ENCODE measurements at places on chromosomes 3 and 15. TPM values are rescaled to one million over a fixed set of nuclear protein-coding genes. Genes with fewer than 3 reads are reported as not detected.

DNA sequence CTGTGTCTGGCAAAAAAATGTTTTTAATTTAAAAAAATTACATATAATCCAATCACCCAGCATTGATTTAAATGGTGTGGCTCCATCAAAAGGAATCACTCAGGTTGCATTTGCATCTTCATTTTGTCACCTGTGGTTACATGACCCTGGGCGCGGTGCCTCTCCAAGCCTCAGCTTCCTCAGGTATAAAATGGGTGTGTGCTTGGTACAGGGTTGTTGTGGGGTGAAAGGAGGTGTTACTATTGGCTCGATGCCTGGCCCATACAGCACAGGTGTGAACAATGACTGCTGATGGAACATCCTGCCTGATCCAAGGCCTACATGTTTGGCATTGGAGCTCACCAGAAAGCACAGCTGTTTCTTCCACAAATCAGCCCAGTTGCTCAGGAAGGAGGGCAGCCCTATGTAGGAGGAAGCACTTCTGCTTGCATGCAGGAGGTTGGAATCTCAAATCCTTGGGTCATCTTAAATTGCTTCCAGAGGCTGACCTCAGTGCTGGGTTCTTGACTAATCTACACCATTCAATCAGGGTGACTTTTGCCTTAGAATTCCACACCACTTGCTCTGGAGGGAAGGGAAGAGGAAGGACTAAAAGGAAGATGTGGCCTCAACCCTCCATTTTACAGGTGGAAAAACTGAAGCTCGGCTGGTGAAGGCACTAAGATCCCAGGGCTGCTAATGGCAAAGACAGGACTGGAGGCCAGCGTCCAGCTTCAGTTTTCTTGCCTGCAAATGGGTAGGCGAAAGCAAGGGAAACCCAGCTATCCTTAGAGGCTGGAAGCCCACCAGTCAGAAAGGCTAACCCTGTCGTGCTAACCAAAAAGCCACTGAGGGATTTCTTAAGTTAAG, 31.7 kb downstream of the BHLHE40 start:
- H3K4me1 ChIP-seq: peaks cover under 1% of the 10 kb centered on the region
- H3K4me3 ChIP-seq: no peak overlapping the region
- H3K36me3 ChIP-seq: no peaks in the 10 kb centered on the region
- peaks cover 64% of the 10 kb centered on the region for H3K27me3 ChIP-seq
- no peak overlapping the region for H3K27ac ChIP-seq
- DNase-seq: no peak

- no peak for DNase-seq
- H3K4me1 ChIP-seq: no peaks in the 10 kb centered on the region
- H3K4me3 ChIP-seq: no peak overlapping the region
- no peaks in the 10 kb centered on the region for H3K27me3 ChIP-seq
These were observed 38.1 kb upstream of the RASA2 start for GRCh38 chr3:141448606-141449220.

- no peak for DNase-seq
- no peaks in the 10 kb centered on the region for H3K4me1 ChIP-seq
- no peak overlapping the region for H3K4me3 ChIP-seq
- H3K27ac ChIP-seq: no peak overlapping the region
These were observed 173.7 kb upstream of the CRBN start for GRCh38 chr3:3353153-3353552.

DNA sequence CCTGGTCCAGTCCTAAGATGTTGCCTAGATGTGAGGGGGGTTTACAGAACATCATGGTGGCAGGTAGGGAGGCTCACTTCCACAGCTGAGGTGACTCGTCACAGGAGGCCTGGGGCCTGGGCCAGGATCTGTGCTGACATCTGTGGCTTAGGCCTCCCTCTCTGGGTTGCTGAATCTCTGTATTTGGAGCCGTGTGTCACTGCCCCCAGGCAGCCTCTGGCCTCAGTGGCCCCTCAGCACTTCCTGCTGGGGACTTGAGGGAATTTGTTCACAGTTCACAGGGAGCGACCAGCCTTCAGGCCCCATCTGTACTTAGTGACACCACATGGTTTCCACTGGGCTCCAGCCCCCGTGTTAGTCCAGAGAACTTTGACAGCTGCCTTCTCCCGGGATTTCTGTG, 41.7 kb upstream of the ADAMTSL3 start:
- no peaks in the 10 kb centered on the region for H3K27me3 ChIP-seq
- no peaks in the 10 kb centered on the region for H3K4me1 ChIP-seq
- no peak overlapping the region for H3K27ac ChIP-seq

Gene SGO1
- 11.4 TPM for total RNA-seq

GRCh38 chr15:51424780-51425179, 83.3 kb downstream of the GLDN start:
- no peak overlapping the region for H3K27ac ChIP-seq
- no peak for DNase-seq
- no peaks in the 10 kb centered on the region for H3K4me1 ChIP-seq
- no peaks in the 10 kb centered on the region for H3K27me3 ChIP-seq
